Glutamatergic neuron (in vitro differentiated cells): ENCODE measurements at places on chromosomes 2 and 18. TPM values are rescaled to one million over a fixed set of nuclear protein-coding genes. Genes with fewer than 3 reads are reported as not detected.

GRCh38 chr2:209423562-209424198 is at the start of gene MAP2:
TSS of gene MAP2 (plus strand) at chr2:209424047. CDS start at chr2:209653171, 229,124 bp downstream.
- peak within 1 kb of the TSS; percentile 93 for H3K27ac ChIP-seq
- DNase-seq, result peak; percentile 94
- H3K27me3 ChIP-seq, result peaks cover 8% of the 10 kb centered on the region
- peaks cover 6% of the 10 kb centered on the region for H3K4me1 ChIP-seq
- peak within 1 kb of the TSS; percentile 95 for H3K4me3 ChIP-seq

DNA sequence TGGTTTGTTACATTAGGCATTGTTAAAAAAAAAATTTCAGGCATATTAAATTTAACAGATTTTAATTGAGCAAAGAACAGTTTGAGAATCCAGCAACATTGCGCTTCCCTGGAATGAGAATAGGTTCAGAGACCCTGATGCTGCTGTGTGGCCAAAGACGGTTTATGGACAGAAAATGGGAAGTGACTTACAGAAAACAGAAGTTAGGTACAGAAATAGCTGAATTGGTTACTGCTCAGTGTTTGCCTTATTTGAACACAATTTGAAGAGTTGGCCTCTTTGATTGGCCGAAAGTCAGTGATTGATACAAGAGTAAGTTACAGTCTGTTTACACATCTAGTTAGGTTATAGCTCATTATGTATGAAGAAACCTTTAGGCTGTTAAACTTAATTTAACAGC is 6.0 kb upstream of the NEDD4L start:
- peaks cover 4% of the 10 kb centered on the region for H3K27me3 ChIP-seq
- no peak overlapping the region for H3K4me3 ChIP-seq
- no peak for DNase-seq
- H3K27ac ChIP-seq, result no peak overlapping the region
- H3K36me3 ChIP-seq, result no peaks in the 10 kb centered on the region

GRCh38 chr18:34808389-34808788 is 98.3 kb downstream of the DTNA start:
- H3K4me3 ChIP-seq, result no peak overlapping the region
- H3K36me3 ChIP-seq, result no peaks in the 10 kb centered on the region
- no peak overlapping the region for H3K27ac ChIP-seq
- no peaks in the 10 kb centered on the region for H3K4me1 ChIP-seq

DNA sequence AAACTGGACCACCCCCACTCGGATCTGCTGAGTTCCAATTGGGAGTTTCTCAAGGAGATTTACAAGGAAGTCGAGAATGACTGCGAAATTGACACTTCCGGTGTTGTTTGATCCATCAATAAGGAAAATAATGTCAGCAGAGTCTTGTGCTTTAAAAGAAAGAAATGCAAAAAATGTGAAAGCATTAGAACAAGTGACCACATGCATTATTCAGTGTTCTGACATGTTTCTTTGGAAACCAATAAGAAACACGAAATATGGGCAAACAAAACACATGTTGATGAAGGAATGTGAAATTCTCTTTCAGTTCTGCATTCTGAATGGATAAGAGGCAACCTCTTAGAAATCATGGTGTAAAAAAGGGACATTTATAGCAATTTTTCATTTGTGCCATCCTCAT is 25.9 kb downstream of the COL6A3 start:
- H3K27me3 ChIP-seq, result no peaks in the 10 kb centered on the region
- no peaks in the 10 kb centered on the region for H3K4me1 ChIP-seq
- H3K27ac ChIP-seq, result no peak overlapping the region
- H3K36me3 ChIP-seq, result no peaks in the 10 kb centered on the region

DNA sequence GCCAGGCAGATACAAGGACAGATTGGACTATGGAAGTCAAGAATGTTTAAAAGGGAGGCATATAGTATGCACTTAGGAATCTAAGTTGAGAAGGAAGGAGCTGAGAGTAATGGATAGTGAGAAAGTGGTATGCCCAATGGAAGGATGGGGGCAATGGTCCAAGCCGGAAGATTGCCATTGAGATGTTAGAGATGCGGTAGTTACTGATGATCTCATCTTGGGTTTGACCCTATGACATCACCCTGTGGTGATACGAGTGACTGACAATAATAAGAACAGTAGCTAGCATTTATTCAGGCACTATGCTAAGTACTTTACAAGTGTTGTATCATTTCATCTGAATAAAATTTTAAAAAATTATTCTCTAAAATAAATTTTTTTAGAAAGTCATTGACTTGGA is 38.5 kb upstream of the ACMSD start:
- H3K27ac ChIP-seq, result no peak overlapping the region
- no peak overlapping the region for H3K4me3 ChIP-seq
- DNase-seq, result no peak
- H3K27me3 ChIP-seq, result no peaks in the 10 kb centered on the region
- no peaks in the 10 kb centered on the region for H3K4me1 ChIP-seq

GRCh38 chr2:10482913-10483312 is 34.8 kb upstream of the ODC1 start:
- H3K4me3 ChIP-seq, result no peak overlapping the region
- no peaks in the 10 kb centered on the region for H3K36me3 ChIP-seq

DNA sequence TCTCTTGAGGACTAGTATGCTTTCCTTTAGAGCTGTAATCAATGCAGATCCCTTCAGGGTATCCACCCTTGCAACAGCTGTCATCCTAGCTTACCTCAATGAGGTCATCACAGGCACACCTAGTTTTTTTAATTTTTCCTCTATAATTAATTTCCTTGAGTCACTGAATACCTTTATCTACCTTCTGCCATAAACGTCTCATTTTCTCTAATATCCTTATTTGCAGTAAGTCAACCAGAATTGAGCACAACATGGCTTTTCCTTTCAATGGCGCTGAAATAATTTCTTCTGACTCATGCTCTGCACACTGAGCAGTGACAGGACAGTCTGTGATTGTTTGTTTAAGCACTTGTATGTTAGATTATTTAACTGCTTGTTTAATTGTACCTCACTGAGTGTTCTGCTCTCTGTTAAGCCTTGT is 49.4 kb downstream of the ETAA1 start:
- no peak for DNase-seq
- H3K36me3 ChIP-seq, result no peaks in the 10 kb centered on the region
- H3K27ac ChIP-seq, result peak overlapping the region; percentile 77
- no peaks in the 10 kb centered on the region for H3K27me3 ChIP-seq
- H3K4me3 ChIP-seq, result no peak overlapping the region

GRCh38 chr2:236956031-236956618 is 129.6 kb upstream of the COPS8 start:
- no peak overlapping the region for H3K27ac ChIP-seq
- peaks cover 2% of the 10 kb centered on the region for H3K27me3 ChIP-seq
- no peak overlapping the region for H3K4me3 ChIP-seq
- DNase-seq, result no peak
- H3K36me3 ChIP-seq, result peaks cover 29% of the 10 kb centered on the region
- peaks cover 5% of the 10 kb centered on the region for H3K4me1 ChIP-seq

DNA sequence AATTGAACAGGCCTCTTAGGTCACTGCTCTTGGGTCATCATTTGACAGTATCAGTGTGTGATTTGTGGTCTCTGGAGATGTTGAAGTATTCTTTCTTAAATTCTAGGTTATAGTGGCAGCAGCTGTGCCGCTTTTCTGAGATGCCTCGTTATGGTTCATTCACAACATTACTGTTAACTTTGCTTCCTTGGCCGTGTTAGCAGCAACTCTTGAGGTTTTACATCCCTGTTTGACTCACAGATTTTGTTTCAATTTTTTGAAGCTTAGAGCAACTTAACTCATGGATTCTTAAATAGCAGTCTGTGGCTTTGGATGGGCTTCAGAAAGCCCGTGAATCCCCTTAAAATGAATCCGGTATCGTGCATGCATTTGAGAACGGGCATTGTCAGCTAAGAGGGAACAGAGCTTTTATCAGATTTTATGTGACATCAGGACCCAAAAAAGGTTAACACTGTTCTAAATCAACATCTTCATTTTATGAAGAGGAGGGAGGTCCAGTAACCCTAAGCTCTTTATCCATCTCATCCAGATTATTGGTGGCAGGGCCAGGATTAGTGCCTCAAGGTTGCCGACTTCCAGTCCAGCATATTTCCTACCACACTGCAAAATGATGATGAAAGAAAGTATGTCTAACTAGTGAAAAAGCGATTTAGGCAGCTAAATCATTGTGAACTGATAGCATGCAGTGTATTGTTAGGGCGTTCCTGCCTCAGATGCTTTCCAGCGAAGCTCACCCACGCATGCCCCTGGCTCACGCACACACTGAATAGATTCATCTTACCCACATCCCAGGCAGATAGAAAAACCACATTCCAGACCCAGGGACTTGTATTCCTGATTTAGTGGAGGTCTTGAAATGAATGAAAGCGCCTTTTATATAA is 5.1 kb downstream of the TRIB2 start:
- peak overlapping the region; percentile 84 for H3K27ac ChIP-seq
- H3K36me3 ChIP-seq, result peaks cover 19% of the 10 kb centered on the region

The GAD1 gene
- 0.44 TPM for total RNA-seq

DNA sequence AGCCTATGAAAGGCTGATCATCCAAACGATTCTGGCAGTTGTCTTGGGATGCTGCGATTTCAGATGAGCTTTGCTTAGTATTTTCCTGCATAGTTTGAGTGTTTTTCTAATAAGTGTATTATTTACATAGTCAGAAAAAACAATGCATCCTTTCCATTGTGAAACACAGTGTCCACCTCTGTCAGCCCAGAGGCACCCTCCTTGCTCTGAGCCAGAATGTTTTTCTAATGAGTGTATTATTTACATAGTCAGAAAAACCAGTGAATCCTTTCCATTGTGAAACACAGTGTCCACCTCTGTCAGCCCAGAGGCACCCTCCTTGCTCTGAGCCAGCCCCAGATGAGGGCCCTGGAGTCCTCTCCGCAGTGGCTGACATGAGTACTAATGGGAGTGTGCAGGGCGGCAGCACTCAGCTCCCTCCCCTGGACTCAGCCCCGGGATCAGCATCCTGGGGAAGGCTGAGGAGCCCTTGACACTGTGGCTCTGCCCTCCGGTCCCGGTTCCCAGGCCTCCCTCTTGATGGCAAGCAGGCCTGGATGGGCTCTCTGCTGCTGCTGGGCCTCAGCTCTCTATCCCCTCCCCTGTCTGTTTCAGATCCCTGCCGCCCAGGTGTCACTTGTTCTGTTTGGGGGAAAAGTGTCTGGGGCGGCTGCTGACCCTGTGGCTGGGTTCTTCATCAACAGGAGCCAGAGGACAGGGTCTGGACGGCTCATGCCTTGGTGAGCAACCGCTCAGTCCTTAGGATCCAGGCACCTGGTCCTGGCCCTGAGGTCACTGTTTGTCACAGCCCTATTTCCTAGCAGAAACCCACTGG is 5.9 kb downstream of the MFSD2B start:
- H3K4me3 ChIP-seq, result no peak overlapping the region
- no peaks in the 10 kb centered on the region for H3K36me3 ChIP-seq
- peaks cover 5% of the 10 kb centered on the region for H3K27me3 ChIP-seq
- no peak overlapping the region for H3K27ac ChIP-seq

The FBXO36 gene
- 3.4 TPM for total RNA-seq

GRCh38 chr18:610214-610928 is 13.6 kb downstream of the CLUL1 start:
- H3K27me3 ChIP-seq, result no peaks in the 10 kb centered on the region
- H3K27ac ChIP-seq, result no peak overlapping the region
- H3K4me3 ChIP-seq, result no peak overlapping the region
- H3K4me1 ChIP-seq, result no peaks in the 10 kb centered on the region

The SATB2 gene
- 20.8 TPM for total RNA-seq

DNA sequence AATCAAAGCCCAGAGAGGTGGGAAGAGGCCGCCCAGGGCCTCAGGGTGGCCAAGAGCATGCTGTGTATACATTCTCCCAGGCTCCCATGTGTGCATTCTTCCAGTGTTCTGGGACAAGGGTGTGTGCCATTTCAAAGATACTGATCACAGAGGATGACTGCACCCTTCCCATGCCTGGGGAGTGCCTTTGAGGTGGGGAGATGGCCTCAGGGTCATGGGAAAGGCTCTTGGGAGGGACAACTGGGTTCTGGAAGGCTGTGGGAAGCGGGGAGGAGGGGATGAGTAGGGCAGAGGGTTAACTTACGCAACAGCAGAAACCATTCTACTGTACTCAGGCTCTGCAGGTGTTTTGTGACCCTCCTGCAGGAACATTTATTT is 40.9 kb downstream of the KLHL29 start:
- H3K4me3 ChIP-seq, result no peak overlapping the region
- no peaks in the 10 kb centered on the region for H3K36me3 ChIP-seq
- H3K4me1 ChIP-seq, result peaks cover 3% of the 10 kb centered on the region
- no peak overlapping the region for H3K27ac ChIP-seq

DNA sequence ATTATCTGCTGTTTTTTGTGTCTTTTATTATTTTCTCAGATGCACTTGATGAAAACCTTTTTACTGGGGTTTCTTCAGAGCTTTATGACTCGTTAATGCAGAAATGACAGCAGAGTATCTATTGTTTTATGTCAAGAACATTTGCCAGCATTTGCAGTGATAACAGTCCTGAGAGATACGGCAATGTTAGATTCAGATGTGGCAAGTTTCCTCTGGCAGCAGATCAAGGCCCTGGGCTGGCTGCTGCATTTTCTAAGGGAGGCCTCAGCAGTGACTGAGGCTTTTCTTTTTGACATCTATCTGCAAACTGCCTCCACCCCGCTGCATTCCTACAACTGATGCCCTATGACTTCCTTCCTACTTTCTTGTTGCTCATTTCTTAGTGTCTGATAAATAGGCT is 40.2 kb downstream of the EFEMP1 start:
- DNase-seq, result no peak
- no peaks in the 10 kb centered on the region for H3K27me3 ChIP-seq
- H3K4me1 ChIP-seq, result peaks cover 3% of the 10 kb centered on the region

The SCTR gene
- not detected for total RNA-seq
